Stimulated activated CD4-positive, alpha-beta T cell treated with anti-CD3 and anti-CD28 coated beads, Interleukin-2, amount 100 ng/mL, for 48 hours (primary cell): ENCODE measurements at places on chromosomes 11 and 22.

DNA sequence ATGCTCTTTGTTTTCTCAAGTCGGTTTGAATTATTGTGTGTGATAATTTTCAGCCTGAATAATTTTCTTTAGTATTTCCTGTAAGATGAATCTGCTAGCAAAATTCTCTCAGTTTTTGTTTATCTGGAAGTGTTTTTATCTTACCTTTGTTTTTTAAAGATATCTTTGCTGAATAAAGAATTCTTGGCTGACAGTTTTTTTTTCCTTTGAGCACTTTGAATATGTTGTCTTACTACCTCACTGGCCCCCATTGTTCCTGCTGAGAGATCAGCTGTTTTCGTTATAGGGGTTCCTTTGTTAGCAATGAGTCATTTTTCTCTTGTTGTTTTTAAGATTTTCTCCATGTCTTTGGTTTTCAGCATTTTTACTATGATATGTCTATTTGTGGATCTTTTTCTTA, 63.0 kb downstream of the HORMAD2 start:
- no peak for DNase-seq

DNA sequence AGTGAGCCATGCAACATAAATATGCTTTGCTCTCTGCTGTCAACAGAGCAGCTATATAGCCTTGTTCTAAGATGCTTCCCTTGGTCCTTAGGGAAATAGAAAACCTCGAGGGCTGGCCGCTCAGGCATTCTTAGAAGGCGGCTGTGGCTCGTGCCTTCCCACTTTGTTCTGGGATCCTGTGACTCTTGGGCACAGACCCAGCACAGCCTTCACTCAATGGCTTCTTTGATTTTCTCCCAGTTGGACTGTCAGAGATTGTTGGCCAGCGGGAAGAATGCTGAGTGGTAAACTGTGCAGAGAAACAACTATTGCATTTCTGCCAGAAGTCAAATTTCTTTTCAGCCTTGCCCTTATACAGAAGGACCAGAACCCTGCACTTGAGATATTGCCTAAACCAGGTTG, 9.5 kb upstream of the MICAL2 start:
- DNase-seq = no peak

- no peak for DNase-seq
Measured at GRCh38 chr22:47090591-47091245, 328.3 kb downstream of the TBC1D22A start.

GRCh38 chr11:34065505-34066203, 14.1 kb downstream of the CAPRIN1 start:
- no peak for DNase-seq

GRCh38 chr11:133560472-133560855, 28.2 kb upstream of the OPCML start:
- DNase-seq = no peak

GRCh38 chr11:24324211-24324610, 172.6 kb upstream of the LUZP2 start:
- DNase-seq = no peak

DNA sequence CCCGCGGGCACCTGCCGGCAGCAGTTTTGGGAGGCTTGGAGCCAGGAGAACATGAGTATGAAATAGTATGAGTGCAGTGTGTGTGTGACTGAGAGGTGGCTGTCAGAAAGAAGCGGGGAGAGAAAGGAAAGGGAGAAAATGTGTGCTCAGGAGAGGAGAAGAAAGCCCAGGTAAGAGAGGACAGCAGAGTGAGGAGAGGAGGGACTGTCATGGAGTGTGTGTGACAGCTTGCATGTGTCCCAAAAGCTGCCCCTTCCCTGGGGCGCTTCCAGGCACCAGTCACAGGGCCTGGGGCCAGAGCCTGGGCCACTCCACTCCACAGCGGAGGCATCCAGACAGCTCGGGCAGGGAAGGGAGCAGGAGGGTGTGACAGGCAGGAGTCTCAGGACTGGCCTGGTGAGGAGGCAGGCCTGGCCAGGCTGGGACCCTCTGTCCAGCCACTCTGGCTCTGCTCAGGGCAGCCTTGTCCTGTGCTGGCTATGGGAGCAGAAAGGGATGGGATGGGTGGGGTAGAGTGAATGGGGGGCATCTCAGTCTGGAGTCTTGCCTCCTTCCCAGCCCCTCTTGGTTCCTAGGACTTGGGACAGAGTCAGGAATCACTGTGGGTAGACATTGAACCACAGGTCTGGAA, 949 bp downstream of the MMP11 start:
- no peak for DNase-seq

DNA sequence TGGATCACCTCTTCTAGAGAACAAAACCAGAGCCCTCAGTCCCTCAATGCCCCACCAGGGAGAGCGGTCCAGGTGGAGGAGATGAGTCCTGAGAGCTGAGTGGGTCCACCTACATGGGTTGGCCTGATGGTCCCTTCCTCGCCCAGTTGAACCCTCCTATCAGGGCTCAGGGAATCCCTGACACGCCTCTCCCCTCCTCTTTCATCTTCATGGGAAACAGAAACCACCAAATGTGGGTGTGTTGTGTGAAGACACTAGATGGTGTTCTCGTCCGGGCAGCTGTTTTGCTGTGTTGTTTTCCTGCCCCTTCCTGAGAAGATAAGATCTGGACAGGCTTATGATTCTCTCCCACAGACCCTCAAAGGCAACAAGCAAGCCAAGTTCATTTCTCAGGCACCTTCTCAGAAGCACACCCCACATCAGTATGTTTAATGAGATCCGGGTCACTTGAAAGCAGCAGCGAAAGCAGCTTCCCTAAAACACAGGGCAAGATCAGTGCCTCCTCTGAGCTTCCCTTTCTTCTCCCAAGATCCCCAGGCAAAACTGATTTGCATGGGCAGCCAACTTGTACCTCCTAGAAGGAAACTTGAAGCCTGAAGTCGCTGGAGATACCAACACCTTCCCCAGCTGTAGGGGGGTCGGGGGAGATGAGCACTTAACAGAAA, 35.3 kb upstream of the POU2AF1 start:
- no peak for DNase-seq

DNA sequence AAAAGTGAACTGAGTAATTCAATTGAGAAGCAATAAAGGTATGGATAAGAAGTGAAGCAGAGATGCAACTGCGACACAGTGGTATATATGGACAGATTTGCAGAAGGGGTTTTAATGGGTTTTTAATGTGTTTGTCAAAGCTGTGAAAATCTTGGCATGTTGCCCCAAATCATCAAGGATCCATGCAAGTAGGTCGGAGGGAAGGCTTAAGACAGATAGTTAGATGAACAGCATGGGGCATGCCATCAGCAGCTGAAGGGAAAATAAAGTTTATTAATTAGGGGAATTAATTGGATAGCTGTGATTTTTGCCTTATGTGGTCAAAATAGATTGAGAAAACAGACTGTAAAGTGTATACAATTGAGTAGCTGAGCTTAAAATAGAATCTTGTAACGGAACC, 840.1 kb downstream of the JRKL start:
- no peak for DNase-seq

- DNase-seq = no peak
Measured at GRCh38 chr11:33682446-33682845, 18.2 kb downstream of the C11orf91 start.

DNA sequence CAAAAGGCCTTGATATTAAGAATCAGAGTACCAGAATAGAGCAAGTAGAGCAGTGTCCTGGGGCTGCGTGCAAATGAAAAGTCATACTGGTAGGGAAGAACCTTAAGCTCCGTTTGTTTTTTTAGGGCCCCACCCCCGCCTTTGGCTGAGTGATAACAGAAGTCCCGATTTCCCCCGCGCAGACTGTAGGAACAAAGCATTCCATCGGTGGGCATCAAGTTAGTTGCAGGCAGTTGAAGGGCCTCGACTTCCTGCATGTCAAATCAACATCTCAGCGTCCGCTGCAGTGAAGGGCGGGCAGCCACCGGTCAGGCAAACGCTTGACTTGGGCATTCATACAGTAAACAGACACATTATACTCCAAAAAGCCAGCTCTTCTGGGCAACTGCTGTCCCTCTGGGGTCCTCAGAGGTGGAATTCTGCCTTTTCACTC, 11.7 kb downstream of the LRP4 start:
- DNase-seq = no peak

DNA sequence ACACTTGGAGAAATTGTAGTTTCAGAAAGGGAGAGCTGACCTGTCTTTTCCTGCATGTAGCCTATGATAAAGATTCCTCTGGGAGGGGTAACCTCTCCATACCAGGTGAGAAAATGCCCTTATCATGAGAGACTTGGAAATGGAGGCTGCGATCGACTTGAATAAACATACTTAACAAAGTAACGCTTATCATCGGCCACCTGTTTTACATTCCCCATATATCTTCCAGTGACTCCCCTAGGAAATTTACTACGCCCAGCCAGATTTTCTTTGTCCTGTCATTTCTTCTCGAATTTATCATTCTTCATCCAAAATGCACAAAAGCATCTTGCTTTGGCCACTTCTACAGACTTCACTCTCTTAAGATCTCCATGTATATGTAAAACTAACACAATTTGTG, 143.5 kb downstream of the CCDC81 start:
- no peak for DNase-seq

DNA sequence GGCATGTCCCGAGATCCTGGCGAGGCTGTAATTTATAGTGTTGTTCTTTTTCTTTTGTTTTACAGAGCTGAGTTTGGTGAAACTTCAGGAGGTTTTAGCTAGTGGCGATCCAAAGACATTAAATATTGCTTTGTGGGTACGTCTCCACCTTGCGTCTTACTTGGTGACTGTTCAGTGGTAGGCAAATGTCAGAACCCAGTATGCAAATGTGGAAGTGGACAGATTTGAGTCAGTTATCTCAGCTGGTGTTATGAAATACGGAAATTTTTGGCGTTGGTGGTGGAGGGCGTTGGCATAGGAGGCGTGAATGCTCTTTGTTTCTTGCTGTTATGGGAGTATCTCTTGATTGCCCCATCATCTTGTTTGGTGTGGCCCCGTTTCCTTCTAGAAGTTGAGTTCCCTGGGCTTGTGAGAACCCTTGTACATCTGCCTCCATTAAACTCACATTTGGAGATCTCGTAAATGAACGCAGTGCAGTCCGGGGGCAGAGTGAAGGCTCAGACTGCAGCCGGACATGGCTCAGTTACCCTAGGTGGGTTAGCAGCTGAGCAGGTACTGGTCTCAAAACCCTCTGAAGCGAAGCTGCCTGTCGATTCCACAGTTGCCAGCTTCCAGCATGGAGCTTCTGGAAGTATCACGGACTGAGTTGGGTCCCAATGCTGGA, 39.9 kb downstream of the PTPRJ start:
- DNase-seq = no peak

- no peak for DNase-seq
Measured at GRCh38 chr11:17351172-17351509, 459 bp upstream of the NCR3LG1 start.
